Aorta (tissue), 5 donors: ENCODE measurements at places on chromosomes 2 and 18. TPM values are rescaled to one million over a fixed set of nuclear protein-coding genes. Genes with fewer than 3 reads are reported as not detected.

DNA sequence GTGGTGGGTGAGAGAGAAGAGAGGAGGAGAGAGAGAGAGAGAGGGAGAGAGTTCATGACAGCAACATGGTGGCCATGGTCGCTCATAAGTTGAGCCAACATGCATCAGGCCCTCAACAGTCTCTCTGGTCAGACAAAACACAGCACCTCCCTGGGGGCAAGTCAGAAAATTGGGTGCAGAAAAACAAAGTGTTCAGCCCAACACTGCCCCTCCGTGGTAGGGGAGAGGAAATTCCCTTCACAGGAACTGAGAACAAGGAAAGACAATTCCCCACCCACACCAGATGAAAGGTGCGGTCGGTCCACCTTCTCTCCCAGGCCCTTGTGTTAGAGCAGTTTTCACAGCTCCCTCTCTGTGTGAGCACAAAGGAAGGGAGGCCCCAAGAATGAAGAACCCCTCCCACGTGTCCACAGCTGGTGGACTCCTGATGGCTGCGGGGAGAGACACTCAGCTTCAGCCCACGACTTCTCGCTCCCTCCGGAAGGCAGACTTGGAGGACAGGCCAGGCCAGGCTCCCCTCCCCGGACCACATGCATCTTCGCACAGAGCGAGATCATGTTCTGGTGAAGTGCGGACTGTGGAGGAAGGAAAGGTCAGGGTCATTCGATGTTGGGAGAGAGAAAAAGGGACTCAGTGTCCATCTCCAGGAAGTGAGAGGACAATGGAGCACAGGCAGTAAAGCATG lies 181.7 kb downstream of the ANAPC1 start:
- DNase-seq, result peak; percentile 70

DNA sequence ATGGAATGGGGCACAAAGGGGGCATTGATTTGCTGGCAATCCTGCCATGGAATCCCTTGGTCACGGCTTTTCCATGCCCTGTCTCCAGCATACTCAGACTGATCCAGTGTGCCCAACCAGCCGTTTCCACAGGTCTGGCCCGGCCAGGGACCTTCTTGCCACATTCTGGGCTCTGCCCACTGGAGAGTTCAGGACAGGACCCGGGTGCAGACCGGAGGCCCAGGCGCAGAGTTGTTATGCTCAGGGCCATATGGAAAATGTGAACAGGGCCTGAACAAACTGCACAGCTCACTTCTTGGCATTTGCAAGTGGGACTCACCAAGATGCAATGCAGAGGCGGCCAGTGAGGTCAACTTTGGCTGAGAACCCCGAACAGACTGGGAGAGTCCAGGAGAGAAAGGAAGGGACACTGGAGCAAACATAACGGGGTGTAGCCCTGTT lies 15.6 kb upstream of the ASAP2 start:
- DNase-seq, result peak; percentile 98

The MARCO gene
- total RNA-seq, result 29.2 TPM

The UBE2F gene
- 42.5 TPM for total RNA-seq

The NT5DC4 gene
- total RNA-seq, result 0.23 TPM

The MAP3K19 gene
- not detected for total RNA-seq

DNA sequence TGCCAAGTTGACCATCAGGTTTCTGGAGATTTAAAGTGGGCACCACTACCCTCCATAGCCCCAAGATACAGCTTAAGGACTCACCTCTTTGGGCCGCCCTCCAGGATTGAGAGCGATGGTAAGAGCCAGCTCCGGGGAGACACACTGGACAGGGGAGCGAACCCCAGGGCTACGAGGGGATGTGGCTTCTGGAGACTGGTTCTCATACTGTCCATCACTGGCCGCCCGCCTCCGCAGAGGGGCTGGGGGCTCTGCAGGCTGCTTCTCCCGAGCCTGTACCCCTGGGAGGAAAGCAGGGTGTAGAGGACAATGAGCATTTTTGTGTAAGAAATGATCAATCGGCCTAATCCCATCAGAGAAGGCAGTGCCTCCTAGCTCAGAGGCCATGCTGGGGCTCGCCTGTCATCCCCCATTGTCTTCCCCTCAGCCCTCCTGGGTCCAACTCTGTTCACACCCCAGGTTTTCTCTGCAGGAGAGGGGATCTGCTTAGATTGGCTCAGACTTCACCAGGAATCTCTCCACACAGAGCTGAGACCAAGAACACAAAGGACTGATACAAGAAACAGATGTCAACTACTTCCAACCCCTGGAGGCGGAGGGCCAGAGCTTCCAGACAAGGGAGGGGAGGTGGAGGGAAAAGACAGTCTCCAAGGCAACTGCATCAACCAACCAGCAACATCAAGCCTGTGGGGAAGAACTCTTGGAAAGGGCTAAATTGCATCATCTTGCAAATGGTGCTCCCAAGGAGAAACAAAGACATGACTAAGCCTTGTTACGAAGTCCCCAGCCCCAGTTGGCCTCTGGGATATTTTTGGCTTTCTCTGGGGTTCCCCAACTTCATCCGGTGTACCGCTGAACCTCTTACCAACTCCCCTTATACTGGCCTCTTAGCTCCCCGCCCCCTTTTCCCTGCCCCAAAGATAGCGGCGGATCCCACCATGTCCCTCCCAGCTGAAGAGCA lies 166.6 kb downstream of the TNS1 start:
- no peak for DNase-seq

DNA sequence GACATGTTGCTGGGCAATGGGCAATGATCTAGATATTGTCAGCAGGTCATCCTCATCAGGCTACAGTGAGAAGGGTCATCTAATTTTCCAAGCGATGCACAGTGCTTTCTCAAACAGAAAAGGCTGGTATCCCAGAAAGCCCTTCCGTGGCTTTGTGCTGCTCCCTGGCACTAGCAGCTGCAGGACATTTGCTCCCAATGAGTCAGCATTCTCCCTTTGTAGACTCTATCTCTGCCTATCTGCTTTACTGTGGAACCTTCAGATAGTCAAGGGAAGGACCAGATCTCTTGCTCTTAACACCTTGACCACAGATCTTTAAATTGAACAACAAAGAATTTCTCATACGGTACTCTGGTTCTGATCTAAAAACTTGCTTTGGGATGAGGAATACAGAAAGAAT lies 101.4 kb downstream of the CDH2 start:
- DNase-seq, result no peak

DNA sequence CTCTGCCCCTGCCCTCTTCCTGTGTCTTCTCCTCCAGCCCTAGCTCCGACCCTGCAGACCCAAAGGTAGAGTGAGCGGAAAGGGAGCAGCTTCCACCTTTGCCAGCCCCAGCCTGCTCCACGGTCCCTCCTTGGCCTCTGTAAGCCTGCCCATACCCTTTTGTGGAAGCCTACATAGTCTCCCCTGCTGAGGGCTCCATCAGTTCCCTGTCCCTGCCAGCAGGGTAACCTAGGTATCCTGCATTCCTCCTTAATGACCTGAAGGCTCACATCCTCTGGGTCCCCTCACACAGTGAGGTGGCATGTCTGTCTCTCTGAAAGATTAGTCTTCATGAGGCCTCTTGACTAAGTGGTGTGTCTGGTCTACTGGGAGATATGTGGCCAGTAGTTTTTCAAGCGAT lies 20.5 kb upstream of the ACKR3 start:
- no peak for DNase-seq

GRCh38 chr18:25240420-25240770 lies 111.6 kb downstream of the ZNF521 start:
- DNase-seq, result no peak

The FHOD3 gene
- 42.0 TPM for total RNA-seq

The MAPK4 gene
- total RNA-seq, result 1.7 TPM

- no peak for DNase-seq
These were observed 57.7 kb upstream of the SEMA4C start for GRCh38 chr2:96927405-96928171.

- DNase-seq, result no peak
These were observed 659.3 kb downstream of the ERBB4 start for GRCh38 chr2:211879323-211879722.

DNA sequence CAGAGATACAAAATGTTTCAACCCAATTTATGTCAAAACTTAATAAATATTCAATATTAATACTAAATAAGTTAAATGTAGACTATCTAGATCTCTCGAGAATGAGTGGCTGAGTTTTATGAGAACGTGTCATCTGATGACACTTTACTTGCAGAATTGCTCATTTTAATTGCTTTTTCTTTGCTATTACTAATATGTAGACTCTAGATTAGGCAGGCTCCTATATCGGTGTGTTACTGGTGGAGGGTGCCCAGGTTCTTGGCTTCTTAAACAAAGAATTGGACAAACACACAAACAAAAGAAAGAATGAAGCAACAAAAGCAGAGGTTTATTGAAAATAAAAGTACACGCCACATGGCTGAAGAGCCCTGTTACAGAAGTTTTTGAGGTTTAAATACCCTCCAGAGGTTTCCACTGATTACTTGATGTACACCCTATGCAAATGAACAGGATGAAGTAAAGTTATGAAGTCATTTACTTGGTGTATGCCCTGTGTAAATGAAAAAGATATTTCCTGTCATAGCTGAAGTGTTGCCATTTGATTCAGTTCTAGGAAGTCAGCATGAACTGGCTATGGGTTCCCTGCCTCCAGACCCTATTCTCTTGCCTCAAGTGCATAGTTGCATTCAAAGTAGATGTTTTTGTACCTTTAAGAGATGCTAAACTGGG lies 122.9 kb upstream of the ITGA4 start:
- no peak for DNase-seq

The MLPH gene
- total RNA-seq, result 10.1 TPM

The IMPACT gene
- total RNA-seq, result 20.7 TPM

- no peak for DNase-seq
These were observed 683 bp upstream of the DNAJC27 start for GRCh38 chr2:24972315-24972961.

The FBXO36 gene
- 1.9 TPM for total RNA-seq

The CHRNG gene
- total RNA-seq, result not detected

DNA sequence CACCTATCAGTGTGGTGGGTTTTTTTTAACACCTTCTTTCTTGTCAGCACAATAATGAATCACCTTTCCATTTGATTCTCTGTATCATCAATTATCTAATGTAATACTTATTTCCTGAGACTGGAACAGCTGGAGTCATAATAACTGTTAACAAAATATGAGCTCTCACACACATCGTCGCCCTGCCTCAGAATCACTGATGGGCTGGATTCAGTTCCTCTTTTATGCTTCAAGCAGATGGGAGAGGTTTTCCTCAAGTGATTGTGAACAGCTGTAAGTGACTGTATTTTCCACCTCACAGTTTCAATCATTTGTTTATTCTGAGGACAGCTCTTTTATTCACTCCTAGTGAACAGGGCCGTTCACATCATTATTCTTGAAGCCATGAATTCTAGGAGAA lies 330.2 kb downstream of the DSC3 start:
- no peak for DNase-seq

DNA sequence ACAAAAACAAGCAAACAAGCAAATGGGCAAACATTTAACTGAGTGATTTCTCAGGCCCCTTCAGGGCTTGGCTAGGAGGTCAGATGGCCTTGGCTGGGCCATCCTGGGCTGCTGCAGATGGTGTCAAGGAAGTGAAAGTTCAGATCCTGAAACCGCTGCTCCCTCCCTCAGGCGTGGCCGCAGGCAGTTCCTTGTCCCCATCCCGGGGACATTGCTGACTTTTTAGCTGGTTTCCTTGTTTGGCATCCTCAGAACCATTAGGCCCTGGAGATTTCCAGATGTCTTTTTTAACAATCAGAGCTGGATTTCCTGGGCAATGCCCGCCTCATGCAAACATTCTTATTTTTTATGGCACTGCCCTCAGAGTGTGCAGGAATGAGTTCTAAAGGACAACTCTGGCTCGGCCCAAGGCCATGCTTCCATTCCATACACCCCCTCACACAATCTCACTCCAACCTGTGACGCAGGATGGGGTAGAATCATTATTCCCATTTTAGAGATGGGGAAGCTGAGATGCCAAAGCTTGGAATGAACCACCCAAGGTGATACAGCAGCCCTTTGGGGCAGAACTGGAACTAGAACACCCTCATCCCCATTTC lies 86.1 kb upstream of the ZCCHC2 start:
- DNase-seq, result no peak

- no peak for DNase-seq
These were observed 13.5 kb downstream of the EFEMP1 start for GRCh38 chr2:55910077-55910476.

The C1GALT1C1L gene
- total RNA-seq, result 1.2 TPM

DNA sequence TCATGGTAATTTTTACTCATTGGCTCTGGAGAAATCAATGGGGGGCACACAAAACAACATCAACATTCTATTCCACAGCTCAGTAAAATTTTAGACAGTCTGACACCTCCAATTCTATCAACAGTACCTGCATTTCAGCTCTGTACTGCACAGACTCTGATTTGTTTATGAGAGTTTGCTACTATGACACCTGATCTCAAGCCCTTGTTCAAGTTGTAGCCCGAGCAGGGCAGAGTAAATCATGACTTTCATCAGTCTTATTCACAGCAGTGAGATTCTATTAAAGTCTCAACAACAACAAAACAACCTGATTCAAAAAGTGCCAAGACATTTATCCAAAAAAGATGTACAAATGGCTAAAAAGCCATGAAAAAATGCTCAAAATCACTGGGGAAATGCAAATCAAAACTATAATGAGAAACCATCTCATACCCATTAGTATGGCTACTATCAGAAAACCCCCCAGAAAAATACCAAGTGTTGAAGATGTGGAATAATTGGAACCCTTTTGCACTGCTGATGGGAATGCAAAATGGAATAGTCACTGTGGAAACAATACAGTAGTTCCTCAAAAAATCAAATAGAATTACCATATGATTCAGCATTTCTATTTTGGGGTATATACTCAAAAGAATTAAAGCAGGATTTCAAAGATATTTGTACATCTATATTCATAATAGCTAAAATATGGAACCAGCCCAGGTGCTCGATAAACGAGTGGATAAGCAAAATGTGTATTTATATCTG lies 71.7 kb upstream of the RBMS1 start:
- DNase-seq, result no peak

DNA sequence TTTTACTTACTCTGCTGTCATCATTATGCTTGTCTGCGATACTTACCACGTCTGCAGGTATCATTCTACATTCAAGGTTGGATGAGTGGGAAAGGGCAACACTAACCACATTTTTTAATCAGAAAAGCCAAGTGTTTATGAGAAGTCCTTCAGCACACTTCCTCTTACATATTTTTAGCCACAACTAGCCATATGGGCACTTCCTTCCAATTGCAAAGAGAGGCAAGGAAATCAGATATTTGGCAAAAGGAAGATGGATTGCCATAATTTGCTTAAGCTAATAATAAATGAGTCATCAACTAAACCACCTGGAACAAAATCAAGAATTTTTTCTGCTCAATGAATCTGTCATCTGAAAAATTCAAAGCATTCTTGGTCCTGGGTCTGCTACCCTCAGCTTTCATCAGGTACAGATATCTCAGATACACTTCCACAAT lies 16.7 kb upstream of the MRO start:
- DNase-seq, result no peak

DNA sequence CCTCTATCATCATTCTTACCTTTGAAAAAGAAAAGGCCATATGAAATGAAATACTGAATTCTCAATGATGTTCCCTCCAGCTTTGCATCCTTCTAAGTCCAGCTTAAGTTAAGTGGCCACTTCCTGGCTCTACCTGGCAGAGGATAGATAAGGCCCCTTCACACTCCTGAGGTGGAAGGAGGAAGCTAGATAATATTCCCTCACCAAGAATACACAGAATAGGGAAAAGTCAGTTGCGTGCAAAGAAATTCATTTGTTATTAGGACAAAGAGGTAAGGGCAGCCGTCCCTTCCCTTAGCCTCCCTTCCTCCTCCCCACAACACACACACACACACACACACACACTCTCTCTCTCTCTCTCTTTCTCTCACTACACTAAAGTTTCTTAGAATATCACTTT lies 37.5 kb downstream of the OLA1 start:
- no peak for DNase-seq

The RASGRP3 gene
- 12.8 TPM for total RNA-seq

The DHRS9 gene
- total RNA-seq, result 0.52 TPM

- no peak for DNase-seq
These were observed 747.7 kb downstream of the NRXN1 start for GRCh38 chr2:50284188-50284587.

- DNase-seq, result peak; percentile 70
These were observed 112.1 kb downstream of the KLHL29 start for GRCh38 chr2:23497063-23497462.
